Stimulated activated CD4-positive, alpha-beta T cell treated with anti-CD3 and anti-CD28 coated beads, Interleukin-15, amount 100 ng/mL, for 1 hour (primary cell): ENCODE measurements at places on chromosomes 7 and 10.

DNA sequence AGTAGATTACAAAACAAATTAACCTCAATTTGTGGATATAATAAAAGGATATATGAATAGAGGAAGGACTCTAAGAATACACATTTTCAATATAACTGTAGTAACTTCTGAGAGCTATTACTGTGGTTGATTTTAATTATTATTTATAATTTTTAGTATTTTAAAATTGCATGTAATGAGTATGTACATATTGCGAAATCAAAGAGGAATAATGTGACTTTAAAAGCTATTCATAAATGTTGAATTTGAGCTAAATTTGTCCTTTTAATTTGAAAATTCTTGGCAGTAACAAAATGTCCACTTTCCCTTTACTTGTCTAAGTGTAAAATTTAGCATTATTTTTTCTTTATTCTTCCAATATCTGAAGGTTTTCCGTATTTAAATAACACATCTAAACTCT is 750.6 kb upstream of the PCDH15 start:
- DNase-seq: no peak

DNA sequence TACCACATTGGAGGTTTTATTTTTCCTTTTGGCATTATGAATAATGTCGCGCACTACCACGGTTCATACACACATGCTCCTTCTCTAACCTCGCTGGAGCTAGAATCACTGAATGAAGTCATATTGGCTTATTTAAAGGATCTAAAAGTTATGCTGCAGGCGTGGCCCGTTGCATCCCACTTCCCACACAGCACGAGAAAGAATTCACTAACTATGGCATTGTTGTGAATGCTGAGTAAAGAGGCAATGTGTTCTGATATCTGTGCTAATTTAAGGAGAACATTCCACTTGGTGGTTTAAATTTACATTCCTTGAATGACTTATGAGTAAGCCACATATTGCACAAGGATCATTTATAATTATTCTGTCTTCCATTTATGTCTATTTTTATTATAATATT is 20.7 kb downstream of the TCERG1L start:
- DNase-seq: no peak

DNA sequence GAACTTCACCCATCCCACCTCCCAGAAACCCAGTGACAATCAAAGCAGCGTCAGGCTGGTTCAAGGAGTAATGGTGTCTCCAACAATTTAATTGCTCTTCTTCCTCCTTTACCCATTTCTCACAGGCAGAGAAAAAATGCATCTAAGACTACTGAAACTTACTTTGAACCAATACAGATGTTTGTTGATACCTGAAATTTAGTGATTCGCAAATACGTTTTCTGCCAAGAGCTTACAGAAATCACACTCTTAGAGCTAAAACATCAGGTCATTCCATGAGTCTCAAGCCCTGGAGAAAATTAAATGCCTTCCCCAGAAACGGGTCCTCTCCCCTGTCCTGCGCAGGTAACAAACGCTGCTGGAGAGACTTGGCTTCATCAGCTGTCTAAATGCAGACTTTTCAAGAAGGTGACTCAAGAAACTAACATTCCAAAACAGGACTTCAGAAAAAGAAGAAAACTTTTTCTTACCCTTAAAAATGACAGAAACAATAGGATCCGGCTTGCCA is 443 bp downstream of the MYOF start:
- no peak for DNase-seq

DNA sequence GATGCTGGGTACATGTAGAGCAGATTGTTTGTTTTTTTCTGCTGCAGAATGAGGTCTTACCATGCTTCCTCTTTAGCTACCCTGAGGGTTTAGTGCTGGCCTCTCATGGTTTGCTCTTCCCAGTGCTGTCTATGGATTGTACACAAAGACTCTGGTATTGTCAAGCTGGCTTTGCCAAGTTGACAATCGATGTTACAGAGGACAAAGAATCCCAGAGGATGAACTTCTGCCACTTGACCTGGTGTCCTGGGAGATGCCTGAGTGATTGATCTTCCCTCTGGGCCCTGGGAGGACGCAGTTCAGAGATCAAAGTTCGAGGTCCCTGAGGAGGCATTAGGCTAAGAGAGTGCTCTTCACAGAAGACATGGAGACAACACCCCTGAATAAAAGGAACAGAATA is 865.4 kb downstream of the CCSER2 start:
- DNase-seq: no peak

GRCh38 chr10:131630772-131631258 is 270.0 kb upstream of the PPP2R2D start:
- no peak for DNase-seq

DNA sequence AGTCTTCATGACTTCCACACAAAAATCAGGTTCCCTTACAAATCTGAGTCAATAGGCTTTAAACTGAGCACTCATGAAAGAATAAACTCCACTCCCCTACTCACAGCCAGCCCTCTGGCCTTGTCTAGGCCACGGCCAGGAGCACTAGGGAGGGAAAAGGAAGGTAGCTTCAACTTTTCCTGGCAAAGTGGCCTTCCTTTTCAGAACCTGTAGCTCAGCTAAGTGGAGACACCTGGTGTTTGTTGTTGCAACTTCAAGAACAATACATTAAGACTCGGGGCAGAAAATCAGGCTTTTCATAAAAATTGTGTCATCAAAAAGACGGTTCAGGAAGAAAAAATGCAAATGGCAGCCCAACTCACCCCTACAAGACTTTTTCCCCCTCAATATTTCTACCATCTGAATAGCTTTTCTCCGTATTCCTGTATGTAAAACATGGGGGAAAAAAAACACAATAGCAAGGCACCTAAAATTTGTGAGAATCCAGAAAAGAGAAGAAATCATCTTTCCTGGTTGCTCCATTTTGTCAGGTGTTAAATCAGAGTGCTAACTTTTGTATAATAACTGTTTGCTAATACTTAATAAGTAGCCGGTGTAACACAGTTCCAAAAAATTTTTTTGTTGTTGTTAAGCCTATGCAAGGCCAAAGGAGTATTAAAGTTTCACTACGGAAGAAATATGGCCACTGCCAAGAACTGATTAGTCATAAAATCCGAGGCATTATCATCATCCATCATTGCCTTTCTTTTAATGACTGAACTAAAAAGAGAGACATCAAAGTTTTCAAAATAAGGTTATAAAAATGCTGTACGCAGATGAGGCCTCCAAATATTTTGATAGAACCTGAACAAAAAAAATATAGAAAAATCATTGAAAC is 66.2 kb upstream of the ARID5B start:
- DNase-seq: no peak

- DNase-seq: no peak
These were observed 164.8 kb downstream of the PRKAG2 start for GRCh38 chr7:151711906-151712809.

- DNase-seq: no peak
These were observed 120.4 kb downstream of the MALRD1 start for GRCh38 chr10:19169041-19169440.

DNA sequence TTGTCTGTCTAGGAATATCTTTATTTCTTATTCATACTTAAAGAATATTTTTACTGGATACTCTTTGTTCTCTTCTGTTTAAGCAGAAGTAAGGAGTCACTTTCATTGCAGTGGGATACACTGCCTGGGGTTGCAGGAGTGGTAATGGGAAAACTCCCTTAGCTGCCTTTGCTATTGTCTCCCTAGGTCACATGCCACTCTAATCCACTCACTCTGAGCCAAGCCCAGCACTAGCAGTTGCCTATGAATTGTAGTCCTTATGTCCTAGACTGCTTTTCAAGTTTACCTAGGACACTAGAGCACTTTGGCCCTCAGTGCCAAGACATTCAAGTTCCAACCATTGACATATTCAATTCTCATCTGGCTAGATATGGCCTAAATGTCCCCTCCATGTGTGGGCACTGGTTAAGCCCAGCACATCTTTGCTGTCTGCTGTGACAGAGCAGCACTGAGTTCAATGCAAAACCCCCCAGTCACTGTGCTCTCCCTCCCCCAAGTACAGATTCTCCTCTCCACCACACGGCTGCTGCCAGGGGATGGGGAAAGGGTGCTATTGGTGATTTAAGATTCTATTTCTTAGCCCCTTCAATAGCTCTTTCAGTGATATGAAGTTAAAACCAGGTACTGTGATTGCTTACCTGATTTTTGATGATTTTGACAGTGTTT is 991.7 kb upstream of the KCND2 start:
- DNase-seq: no peak

- no peak for DNase-seq
These were observed 21.9 kb downstream of the ADCY1 start for GRCh38 chr7:45595809-45596664.

DNA sequence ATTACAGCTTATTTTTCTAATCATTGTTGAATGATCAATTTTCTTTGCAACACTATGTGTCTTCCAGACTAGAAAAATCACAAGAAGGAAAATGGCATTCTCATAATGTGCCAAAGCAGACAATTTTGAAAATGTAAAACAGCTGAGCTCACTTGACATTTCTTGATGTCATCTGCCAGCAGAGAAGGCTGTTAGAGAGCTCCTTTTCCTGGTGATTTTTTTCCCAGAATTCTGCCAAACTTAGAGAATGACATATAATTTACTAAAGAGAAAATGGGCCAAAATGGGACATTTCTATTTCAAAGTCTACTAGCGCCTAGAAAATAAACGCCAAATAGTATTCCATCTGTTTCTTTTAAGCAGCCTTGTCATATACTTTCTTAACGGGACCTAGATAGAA is 88.9 kb upstream of the CSTF2T start:
- no peak for DNase-seq

DNA sequence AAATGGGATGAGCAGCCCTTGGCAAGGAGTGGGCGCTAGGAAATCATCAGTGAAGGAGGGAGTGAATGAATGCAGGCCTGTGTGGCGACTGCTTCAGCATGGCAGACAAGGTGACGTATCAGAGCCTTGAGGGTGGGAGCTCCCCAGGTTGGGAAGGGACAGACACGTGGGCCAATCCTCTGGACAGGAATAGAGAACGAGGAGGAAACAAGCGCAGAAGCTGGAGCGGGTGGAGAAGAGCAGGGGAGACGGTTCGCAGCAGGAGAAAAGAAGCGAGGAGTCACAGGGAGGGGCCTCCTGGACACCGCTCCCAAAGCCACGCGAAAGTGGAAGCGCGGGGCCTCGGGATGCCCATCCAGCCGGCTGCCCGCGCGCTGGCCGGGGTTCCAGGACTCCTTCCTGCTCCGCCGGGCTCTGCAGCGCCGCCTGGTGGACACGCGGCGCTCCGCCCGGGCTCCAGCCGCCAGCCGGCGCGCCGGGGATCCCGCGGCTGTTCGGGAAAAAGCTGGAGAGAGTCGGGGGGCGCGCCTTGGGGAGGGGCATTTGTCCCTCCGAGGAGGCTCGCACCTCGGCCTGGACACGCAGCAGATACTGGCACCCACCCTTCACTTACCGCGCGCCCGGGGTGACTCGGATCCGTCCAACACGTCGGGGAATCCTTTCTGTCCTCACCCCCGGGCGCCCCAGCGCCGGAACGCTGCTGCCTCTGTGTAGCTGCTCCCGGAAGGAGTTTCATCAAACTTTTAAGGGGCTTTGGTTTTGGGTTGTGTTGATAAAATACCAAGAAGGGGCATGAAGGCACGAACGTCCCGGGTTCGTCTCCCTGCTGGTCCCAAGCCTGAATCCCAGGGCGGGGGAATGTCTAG is 6.3 kb downstream of the ZNF503 start:
- DNase-seq: no peak

DNA sequence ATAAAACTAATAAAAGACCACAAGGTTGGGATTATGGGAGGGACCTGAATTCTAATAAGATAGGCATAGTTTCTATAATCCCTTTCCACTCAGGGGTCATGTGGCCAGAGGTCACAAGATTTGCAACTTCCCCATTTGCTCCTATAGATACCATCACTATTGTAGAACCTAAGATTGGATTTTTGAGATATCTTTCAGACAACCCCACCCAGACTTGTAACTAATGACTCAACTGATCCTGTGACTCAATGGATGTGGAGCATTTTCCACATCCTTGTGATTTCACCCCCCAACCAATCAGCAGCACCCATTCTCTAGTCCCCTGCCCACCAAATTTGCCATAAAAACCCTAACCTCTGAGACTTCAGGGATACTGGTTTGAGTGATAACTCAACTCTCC is 51.9 kb upstream of the PIK3AP1 start:
- no peak for DNase-seq

DNA sequence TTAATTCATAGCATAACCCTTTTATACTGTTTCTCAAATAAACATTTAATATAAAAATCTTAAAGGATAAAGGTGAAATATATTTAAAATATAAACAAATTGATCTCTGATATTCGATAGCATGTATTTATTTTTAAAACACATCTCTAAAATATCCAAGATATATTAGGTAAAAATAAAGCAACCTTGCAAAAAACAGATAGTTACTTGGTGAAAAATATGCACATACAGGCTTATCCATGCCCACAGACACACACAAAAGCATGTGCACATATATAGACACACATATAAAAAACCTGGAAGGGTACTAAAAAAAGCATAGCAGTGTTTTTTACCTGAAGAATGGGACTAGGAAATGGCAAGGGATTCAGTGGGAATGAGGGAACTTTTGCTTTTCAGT is 19.8 kb downstream of the POT1 start:
- DNase-seq: no peak

DNA sequence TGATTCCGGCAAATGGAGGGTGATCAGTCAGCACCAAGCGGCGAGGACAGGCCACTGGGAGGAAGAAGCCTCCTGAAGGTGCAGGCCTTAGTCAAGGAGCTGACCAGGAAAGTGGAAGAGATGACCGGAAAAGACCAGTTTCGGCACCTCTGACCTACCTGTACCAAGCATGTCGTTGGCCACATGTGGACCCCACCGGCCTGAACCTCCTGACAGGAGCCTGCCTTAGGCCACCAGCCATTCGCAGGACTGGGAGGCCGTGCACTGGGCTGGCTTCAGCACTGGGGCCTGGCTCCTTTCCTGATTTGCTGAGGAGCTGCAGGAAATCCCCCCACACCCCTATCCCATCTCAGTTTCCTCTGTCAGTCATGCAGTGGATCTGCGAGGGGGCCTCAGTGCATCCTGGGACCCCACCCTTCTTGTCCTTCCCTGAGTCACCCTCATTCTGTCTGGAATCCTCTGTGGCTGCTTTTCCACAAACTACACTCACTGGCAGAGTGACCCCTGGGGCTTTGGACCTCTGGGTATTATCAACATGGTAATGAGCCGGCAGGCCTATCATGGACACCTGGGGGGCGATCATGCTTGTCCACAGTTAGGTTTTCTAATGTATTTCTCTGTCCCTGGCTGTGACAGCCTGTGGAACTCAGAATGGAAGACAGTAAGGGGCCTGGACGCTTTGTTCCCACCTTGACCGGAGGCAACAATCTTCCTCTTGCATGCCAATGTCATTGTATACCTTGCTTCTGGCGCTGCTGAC is 33.0 kb downstream of the RAMP3 start:
- no peak for DNase-seq

GRCh38 chr10:87706731-87707130 is 47.1 kb downstream of the PAPSS2 start:
- DNase-seq: no peak

GRCh38 chr7:110780712-110781111 is 310.2 kb upstream of the LRRN3 start:
- no peak for DNase-seq

GRCh38 chr10:131198401-131198800 is 113.1 kb downstream of the TCERG1L start:
- no peak for DNase-seq

GRCh38 chr7:152637920-152638580 is 37.9 kb downstream of the XRCC2 start:
- DNase-seq: no peak

GRCh38 chr10:26215935-26216584 is 514 bp upstream of the GAD2 start:
- no peak for DNase-seq

GRCh38 chr7:158935062-158935461 is 78.7 kb downstream of the DYNC2I1 start:
- no peak for DNase-seq
